ENCODE measurements at places on chromosomes 1 and 21. TPM values are rescaled to one million over a fixed set of nuclear protein-coding genes. Genes with fewer than 3 reads are reported as not detected.

The KCNA3 gene
- total RNA-seq, result 0.23 TPM

The OR2T6 gene
- not detected for total RNA-seq

The SUCO gene
- 38.1 TPM for total RNA-seq

DNA sequence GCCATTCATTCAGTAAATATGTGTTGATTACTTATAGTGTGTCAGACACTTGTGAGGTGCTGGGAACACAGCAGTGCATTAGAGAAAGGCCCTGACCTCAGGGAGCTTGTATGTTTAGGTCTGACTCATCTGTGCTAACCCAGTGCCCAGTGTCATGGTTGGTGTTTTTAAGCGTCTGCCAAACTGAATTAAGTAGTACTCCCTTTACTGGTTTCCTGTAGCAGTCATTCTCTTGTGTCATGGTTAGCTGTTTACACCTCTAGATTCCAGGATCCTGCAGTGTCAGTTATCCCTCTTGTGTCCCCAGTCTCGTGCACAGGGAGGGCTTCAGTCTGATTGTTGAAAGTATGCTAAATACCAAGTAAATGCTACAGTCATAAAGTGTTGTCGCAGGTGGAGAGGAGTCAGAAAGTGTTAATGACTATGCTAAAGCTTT, 14.2 kb downstream of the UCK2 start:
- DNase-seq, result no peak

- no peak for DNase-seq
Observed at GRCh38 chr1:37478451-37478881, 4.1 kb downstream of the ZC3H12A start.

DNA sequence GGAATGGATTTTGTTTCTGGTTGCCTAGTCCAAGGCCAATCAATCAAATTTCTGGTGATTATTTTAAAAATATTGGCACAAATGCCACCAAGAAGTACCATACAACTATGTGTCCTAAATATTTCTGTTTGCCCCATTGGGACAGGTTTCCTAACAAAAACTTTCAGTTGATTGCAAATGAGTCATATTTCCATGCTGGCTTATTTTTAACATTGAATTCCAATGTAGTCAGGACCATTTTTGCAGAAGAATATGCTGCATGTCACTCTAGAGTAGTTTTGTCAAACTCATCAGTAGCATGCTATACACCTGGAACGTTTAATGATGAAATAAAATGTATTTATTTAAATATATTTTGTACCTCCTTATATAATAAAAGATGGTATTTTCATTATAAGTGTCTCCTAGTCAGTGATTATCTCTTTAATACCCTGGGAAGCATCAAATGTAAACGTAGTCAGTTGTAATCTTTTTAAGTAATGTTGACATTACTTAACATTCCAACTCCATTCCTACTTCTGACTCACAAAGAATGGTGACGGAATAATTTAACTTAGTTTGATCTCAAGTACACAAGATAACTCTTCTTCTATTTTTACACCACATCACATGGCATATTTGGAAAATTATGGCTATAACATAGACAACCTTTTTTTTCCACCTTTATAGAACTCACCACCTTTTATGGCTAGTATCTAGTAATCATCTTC, 39.0 kb upstream of the USH2A start:
- no peak for DNase-seq

GRCh38 chr1:8212580-8213031, 105.3 kb upstream of the SLC45A1 start:
- no peak for DNase-seq

DNA sequence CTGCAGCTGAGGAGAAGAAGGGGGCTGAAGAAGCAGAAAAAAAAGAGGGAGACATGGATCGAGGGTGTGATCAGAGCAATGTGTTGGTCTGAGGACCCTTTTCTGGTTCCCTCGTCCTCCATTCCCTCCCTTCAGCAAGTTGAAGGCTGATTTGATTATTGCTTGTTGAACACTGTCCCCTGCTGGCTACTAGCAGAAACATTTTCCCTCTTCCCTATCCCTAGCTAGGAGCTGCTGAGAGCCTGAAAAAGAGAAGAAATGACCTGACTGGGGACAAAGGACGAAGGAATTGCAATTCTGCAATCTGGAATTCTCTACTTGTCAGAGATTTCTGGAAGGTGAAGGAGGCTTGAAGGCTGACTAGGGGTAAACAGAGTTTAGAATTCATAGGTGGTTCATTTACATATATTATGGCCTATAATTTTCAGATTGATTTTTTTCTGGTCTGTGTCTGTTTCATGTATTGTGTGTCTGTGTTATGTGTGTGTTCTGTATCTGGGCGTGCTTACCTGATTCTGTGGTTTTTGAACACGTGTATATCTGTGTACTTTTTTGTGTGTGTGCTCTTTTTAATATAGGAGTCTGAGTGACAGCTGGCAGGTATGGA, 9.8 kb downstream of the NHLH1 start:
- no peak for DNase-seq

DNA sequence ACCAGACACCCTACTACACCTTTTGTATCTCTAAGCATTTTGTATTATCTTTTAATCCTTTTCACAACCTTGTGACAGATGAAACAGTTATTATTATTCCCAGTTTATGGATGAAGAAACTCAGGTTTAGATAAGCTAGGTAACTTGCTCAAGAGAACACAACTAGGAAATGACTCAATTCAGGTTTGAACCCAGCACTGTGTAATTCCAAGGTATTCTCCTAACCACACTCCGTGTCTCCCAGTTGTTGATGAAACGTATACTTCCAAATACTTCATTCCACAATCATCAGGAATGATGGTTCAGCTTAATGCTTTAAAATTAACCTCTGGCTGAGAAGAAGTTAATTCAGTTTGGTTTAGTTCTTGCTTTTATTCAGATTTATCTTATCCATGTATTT, 51.7 kb upstream of the MRPS6 start:
- no peak for DNase-seq

DNA sequence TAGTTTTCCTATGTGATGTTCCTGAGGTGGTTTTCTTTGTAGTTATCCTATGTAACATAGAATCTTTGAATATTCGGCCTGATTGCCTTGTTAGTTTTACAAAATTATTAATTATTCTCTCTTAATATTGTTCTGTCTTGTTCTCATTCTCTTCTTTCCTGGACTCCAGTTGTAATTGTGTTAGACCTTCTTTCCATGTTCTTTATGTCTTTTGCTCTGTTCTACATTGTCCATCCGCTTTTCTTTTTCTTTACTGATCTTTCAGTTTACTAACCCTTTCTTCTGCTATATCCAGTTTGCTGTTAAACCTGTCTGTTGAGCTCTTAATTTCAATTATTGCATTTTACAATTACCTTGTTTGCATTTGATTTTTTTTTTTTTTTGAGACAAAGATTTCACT, 89.3 kb downstream of the PEX14 start:
- no peak for DNase-seq
